ENCODE measurements at places on chromosomes 13 and 19. TPM values are rescaled to one million over a fixed set of nuclear protein-coding genes. Genes with fewer than 3 reads are reported as not detected.

ACP5 gene
- 20.3 TPM for total RNA-seq

- no peak for DNase-seq
Measured at GRCh38 chr19:28402701-28403290, 810.2 kb downstream of the UQCRFS1 start.

LYPD5 gene
- 3.8 TPM for total RNA-seq

GRCh38 chr13:34430294-34430693 lies 511.8 kb upstream of the NBEA start:
- DNase-seq = no peak

Data from activated naive CD4-positive, alpha-beta T cell treated with anti-CD3 and anti-CD28 coated beads, Interleukin-2, amount 50 U/mL, for 72 hours (primary cell).